GM18507 (cell line): ENCODE measurements at places on chromosomes 3 and 15.

- no peak for DNase-seq
These were observed 270.7 kb upstream of the LRTM1 start for GRCh38 chr3:55198554-55198953.

GRCh38 chr15:101615986-101616848 lies 36.0 kb downstream of the TM2D3 start:
- no peak for DNase-seq

GRCh38 chr3:77500721-77501120 lies 460.8 kb downstream of the ROBO2 start:
- DNase-seq: no peak

DNA sequence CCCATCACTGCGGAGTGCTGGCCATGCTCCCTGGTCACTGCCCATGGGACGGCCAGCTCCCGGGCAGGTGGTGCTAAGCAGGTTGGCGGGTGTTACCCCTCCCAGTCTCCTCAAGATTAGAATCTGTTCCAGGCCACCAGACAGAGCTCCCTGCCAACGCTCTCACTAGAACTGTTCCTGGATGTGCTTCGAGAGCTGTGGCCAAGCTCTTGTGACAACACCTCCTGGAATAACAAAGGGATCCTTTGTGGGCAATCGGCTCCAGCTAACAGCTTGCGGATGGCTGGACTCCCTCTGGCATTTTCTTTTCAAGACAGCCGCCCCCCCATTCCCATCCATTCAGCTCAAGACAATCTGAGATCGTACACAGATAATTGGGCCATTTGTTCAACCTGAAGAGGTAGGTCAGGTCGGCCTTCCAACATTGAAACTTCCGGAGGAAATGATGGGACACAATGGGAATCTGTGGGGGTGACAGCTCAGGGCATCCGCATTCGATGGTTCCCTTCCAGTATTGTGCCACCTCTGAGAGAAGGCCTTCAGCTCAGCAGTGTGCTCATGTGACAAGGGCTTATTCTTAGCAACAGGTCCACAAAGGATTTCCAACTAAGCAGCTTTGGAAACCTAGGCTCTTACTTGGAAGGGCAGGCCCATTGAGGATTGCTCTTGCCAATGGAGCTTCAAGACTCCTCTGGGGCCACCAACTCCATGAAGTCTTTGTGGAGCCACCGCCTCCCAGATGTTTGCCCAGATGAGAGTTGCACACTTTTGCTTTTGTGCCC lies 11.6 kb upstream of the EPHB3 start:
- DNase-seq: no peak

DNA sequence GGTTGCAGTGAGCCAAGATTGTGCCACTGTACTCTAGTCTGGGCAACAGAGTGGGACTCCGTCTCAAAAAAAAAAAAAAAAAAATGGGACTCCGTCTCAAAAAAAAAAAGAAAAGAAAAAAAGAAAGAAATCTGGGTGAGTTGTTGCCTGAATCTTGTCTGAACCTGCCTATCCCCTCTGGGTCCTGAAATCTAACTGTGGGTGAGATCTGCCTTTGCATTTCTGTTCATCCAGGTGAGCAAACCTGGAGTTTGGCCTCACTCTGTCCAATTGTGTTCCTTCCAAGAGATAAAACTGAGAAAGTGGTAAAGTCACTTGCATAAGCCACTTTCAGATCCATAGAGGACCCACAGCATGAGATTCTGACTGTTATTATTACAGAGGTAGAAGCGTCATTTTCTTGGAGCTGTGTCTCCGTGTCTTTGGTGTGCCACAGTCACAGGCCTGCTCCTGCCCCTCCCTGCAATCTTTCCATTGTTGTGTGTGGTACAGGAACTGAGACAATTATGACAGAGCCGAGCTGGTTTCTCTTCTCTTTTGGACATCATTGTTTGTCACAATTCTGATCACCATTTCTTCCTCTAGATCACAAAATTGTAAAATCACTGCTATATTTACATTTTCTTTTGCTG lies 235.9 kb downstream of the LPP start:
- DNase-seq: no peak
